ENCODE measurements at places on chromosomes 4 and X.
A peak's percentile ranks its signal among the peaks of the same experiment; 100 is the strongest.

GRCh38 chr4:53693408-53693807 is 102.1 kb upstream of the LNX1 start:
- DNase-seq: no peak

- DNase-seq: no peak
Observed at GRCh38 chr4:2168469-2169319, 73.2 kb downstream of the HAUS3 start.

GRCh38 chr4:55409468-55410171 is 13.9 kb downstream of the TMEM165 start:
- no peak for DNase-seq

- no peak for DNase-seq
Observed at GRCh38 chr4:145035494-145036136, 62.4 kb downstream of the ANAPC10 start.

DNA sequence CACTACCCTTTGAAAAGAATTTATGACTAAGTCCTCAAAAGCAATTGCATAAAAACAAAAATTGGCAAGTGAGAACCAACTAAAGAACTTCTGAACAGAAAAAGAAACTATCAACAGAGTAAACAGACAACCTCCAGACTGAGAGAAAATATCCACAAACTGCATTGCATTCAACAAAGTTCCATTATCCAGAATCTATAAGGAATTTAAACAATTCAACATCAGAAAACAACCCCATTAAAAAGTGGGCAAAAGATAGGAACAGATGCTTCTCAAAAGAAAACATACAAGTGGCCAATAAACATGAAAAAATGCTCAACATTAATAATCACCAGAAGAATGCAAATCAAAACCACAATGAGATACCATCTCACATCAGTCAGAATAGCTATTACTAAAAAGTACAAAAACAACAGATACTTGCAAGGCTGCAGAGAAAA is 130.2 kb downstream of the GASK1B start:
- DNase-seq: no peak

DNA sequence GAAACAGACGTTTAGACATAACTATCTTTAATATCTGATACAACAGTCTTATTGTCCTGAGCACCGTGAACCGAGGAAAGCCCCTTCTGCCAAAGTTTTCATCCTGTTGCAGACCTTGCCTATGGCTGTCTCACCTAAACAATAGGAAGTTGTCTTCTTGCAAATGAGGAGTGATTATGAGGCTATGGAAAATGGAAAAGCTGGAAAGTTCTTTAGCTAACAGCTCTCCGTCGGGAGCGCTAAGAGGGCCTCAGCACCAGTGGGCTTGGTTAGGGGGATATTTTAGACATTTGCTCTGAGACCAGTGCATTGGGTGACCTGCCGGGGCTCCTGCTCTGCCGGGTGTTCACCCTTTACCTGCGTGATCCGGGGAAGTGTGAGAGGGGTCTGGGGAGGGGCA is 28.4 kb downstream of the TMEM131L start:
- no peak for DNase-seq

DNA sequence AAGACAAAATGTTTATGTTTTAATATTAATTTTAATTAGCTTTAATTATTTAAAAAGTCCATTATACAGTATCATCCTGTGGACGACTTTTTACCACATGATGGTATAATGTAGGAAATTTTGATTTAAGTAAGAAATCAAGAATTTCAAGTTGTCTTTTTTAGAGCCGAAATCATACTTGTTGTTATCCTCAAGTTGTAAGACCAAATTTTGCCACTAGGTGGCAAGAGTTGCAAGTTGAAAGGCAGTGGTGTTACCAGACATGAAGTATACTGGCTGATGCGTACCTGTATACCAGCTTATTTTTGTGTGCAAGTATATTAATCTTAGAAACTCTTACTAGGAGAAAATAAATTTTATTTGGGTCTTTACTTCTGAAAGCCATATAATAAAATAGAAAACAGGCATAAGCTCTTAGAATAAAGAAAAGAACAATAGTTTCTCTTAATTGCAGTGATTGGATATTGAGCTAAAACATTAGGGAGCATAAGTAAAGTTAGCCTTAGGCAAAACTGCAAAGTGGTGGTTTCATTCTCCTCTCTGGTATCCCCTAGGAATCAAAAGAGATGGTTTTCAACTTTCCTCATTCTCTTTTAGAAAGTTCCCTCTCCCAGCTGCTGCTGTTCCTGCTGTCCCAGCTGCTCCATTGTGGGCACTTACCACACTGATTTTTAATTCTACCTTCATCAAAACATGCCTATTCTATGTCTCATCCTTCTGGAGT is 118.0 kb upstream of the WDFY3 start:
- DNase-seq: peak; percentile 63

DNA sequence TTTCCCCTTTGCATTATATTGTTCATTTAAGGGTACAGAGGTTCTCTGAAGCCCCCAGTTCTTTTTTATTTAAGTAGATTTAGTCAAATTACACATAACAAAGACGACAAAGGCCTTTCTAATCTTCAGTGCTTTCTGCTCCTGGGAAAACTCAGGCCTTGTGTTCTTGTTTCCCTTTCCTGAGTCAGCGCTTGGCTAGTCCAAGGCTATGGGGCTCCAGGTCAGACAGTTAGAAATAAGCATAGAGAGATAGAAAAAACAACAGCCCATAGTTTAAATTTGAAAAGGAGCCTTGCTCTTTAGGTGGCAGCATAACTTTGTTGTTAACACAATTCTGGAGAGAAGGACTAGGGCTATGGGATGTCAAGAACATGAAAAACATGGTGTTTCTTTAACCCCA is 97.3 kb downstream of the PPP1R2C start:
- no peak for DNase-seq

- no peak for DNase-seq
Observed at GRCh38 chrX:9635803-9636202, 129.8 kb downstream of the GPR143 start.

GRCh38 chr4:81946996-81947395 is 426.8 kb downstream of the HNRNPD start:
- no peak for DNase-seq

GRCh38 chrX:133399411-133399810 is 15.9 kb downstream of the GPC4 start:
- DNase-seq: no peak

GRCh38 chrX:45743081-45743533 is 542.4 kb upstream of the DIPK2B start:
- no peak for DNase-seq

- DNase-seq: no peak
Observed at GRCh38 chr4:141301216-141301615, 80.5 kb downstream of the ZNF330 start.

- no peak for DNase-seq
Observed at GRCh38 chrX:136662104-136662503, 14.1 kb downstream of the CD40LG start.

- DNase-seq: no peak
Observed at GRCh38 chr4:73213916-73214653, 44.5 kb downstream of the ANKRD17 start.

- DNase-seq: no peak
Observed at GRCh38 chrX:113868177-113868576, 715.7 kb upstream of the HTR2C start.

DNA sequence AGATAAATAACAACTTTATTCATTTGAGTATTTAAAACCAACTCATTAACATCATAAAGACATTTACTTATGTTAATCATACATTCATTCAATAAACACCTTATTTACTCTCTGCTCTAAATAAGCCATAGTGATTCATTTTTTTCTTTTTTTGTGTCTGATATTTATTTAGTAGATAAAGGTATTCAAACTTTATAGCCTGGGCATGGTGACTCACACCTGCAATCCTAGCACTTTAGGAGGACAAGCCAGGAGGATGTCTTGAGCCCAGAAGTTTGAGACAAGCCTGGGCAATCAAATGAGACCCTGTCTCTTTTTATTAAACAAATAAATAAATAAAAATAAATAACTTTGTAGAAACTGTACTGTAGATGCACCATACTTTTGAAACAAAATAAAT is 771.3 kb upstream of the PCDH7 start:
- DNase-seq: no peak

DNA sequence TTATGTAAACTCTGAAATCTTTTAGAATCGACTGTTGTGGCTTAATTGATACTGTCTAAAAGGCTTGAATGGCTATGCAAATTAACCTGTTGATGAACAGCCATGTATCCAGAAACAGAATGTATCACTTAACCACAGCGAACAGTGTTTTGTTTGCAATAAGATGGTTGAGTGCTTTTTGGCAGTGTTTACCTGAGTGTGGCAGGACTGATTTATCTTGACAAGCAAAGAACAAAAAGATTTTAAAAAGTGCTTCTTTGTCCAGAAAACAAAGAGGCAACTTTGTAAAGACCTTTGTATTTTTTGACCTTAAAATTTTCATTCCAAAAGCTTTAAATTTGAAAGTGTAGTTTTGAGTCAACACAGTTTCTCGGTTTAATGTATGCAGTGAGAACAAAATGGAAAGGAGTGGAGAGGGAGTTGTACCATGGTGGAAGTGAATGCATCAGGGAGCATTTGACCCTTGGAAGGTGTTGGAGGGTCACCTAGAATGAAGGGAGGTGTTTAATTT is 18.0 kb downstream of the ARHGAP10 start:
- peak; percentile 17 for DNase-seq

DNA sequence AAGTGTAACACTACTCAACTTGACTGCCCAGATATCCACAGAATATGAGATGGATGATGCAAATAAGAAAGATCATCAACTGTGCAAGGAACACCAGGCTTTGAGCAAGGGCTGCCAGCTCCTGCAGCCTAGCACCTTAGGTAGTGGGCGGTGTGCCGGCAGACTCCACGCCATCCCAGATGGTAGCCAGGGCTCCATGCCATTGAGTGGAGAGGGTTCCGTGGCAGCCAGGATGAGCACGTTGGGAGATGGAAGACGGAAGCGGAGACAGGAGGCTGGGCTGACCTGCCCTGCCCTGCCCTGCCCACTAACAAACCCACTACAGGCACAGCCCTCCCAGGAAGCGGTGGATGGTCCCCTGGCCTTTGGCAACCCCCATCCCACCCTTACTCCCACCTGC is 51.9 kb downstream of the TMPRSS11F start:
- DNase-seq: no peak

DNA sequence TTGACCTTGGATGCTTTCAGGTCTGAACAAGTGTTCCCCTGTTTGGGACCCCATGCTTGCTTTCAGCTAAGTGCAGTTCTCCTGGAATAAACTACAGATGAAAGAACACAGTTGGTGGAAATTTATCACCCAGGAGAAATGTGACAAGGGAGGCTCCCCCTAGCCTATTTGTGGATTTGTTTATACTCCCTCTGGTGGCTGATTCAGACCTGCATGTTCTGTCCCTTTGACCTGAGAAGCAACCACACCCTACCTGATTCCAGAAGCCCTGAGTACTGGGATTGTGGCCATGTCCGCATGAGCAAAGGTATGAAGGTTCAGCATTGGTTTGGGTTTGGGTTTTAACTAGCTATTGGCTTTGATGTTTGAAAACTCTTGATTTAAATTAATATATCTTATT is 440.9 kb downstream of the MID1IP1 start:
- DNase-seq: peak; percentile 21

DNA sequence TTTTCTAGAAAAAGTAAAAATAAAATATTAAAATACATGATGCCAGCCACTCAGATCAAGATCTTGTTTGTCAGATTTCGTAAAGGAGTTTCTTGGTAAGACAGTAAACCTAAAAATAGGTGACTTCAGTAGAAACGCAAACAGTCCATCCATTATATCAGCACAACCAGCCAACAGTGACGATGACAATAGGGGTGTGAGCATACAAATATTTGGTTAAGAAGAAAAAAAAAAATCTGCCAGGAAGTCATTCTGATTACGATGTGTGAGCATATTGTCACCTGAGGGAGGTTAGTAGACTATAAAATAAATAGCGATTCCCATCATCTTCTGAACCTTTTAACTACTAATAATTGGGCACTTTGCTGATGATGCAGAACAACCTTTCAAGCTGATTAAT is 37.6 kb downstream of the SLC7A11 start:
- no peak for DNase-seq

- DNase-seq: no peak
Observed at GRCh38 chrX:48465336-48465933, 4.6 kb downstream of the SLC38A5 start.

DNA sequence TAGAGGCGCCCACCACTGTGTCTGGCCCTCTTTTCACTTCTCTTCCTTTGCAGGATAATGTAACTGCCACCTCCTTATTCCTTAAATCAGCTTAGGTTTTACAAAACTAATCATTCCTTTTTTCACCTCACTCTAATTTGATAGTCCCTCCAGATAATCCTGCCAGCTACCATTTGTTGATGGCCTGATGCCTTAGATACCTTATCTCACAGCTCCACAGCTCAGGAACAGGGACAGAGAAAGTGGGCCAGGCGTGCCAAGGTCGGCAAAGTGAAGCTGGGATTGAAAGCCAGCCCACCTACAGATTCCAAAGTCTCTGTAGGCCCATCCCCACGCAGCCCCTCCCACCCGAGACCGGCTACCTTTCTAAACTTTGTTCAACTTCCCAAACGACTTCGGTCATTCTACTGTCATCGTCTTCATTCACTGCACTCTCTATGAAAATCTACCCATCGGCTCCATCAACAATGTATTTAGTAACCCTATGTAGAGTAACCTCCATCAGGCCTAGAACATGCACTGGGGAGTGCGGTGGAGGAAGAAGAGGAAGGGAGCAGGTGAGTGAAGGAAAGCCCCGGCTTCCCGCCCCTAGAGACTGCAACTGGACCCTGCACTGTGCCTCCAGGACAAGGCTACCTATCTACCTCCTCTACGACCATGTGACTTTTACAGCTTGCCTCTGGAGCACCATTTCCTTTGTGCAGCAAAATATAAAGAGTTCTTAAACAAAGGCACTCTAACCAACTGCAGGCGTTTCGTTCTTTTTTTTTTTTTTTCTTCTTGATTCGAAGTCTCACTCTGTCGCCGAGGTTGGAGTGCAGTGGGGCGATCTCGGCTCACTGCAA is 1.5 kb downstream of the CASP6 start:
- DNase-seq: no peak

DNA sequence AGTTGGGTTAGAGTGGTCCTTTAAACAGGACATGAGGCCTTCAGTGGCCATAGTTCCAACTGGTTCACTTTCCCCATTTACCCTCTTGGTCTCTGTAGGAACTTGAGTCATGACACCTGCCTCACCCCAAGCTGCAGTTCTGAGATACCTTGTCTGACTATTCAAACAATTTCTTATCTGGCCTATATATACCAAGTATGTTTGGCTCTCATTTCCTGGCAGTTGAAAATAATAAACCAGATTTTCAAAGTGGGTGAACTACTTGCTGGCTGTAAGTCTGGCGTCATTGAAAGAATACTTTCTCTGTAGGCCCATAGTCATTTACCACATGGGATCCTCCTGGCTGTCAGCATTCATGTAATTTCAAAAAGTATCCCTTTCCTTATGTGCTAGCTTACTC is 228.8 kb downstream of the SHROOM3 start:
- no peak for DNase-seq

GRCh38 chr4:5626913-5627312 is 81.4 kb downstream of the EVC2 start:
- DNase-seq: no peak

Measured in NCI-H1092 (cell line).